ENCODE measurements at places on chromosomes 7 and 10.

- DNase-seq, result no peak
These were observed 16.4 kb downstream of the ARL4A start for GRCh38 chr7:12703881-12704280.

- DNase-seq, result no peak
These were observed 877.6 kb upstream of the AUTS2 start for GRCh38 chr7:68720697-68721096.

GRCh38 chr10:1595726-1596125 is 141.6 kb downstream of the ADARB2 start:
- DNase-seq, result no peak

- DNase-seq, result peak; percentile 90
These were observed 162.9 kb downstream of the GRK5 start for GRCh38 chr10:119370111-119370741.

- DNase-seq, result peak; percentile 78
These were observed 90.3 kb downstream of the BTRC start for GRCh38 chr10:101444058-101444898.

- no peak for DNase-seq
These were observed 30.3 kb upstream of the TPK1 start for GRCh38 chr7:144866189-144866588.

DNA sequence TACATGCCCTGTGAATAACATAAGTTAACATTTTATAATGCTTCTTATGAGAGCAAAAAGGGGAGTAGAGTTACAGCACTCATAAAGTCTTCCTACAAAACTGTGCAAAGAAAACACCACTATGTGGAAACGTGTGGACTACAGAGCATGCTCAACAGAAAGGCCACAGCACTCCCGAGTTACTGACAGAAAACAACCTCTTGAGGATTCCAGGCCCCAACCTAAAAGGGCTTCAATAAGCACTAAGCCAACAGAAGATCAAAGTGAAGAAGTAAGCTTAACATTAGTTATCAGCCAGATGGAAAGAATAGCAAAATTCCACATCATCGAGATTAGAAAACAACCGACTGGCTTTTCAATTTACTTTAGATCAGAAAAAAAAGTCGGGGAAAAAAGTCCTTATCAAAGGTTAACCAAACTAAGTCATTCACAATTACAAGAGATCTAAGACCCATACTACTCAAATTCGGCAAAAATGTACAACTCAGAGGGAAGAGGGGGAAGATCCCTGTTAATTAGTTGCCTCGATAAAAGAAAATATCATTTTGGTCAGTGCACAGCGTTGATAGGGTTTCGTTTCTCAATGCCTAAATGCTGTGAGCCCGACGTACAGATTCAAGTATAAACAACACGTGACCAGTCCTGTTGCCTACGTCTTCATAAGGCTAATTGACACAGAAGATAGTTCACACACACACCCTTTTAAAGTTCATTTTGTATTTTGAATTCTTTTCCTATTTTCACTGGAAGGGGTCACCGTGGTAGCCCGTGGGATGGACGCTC is 1.4 kb downstream of the KBTBD2 start:
- peak; percentile 82 for DNase-seq

DNA sequence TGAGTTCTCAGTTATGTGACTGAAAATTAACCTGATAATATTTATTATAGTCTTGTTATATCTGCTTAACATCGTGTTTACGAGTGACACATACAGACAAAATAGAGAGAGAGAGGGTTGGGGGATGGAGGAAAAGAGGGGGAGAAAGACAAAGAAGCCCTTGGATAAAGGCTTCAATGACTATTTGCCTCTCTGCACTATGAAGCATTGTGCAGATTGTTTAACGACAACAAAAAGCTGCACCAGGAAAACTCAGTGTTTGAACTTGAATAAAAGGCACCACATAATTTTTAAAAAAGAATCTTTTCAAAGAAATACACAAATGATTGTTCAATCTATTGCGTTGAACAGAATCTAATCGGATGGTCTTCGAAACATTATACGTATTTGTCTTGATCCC is 27.8 kb downstream of the MAGI2 start:
- no peak for DNase-seq

DNA sequence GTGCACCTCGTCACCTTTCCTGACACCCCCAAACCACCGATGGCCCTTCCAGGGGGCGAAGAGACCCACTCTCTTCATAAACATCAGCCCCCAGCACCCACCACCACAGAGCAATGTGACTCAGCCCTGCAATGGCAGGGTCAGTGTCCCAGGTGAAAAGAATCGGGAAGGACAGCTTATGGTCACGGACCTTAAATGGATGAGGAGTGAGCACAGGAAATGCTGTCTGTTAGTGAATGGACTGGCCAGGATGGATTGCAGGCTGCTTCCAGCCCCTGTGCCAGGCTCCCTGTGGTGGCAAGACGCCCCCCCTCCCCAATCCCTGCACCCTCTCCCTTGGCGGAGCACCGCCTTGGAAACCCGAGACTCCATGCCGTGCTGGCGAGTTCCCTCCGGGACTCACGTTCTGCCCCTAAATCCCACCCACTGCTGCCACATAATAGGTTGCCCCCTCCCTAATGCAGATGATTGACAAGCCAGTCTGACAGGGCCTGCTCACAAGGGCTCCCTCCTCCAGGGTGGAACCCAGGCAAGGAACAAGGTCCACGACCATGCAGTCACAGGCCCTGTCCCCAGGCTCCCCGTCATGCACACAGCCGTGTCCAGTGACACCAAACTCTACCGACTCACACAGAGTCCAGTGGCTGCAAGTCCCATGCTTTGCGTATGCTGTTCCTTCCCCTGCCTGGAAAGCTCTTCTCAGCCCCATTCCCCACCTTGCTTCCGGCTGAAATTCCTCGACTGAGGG is 7.3 kb downstream of the ASB13 start:
- DNase-seq, result no peak

DNA sequence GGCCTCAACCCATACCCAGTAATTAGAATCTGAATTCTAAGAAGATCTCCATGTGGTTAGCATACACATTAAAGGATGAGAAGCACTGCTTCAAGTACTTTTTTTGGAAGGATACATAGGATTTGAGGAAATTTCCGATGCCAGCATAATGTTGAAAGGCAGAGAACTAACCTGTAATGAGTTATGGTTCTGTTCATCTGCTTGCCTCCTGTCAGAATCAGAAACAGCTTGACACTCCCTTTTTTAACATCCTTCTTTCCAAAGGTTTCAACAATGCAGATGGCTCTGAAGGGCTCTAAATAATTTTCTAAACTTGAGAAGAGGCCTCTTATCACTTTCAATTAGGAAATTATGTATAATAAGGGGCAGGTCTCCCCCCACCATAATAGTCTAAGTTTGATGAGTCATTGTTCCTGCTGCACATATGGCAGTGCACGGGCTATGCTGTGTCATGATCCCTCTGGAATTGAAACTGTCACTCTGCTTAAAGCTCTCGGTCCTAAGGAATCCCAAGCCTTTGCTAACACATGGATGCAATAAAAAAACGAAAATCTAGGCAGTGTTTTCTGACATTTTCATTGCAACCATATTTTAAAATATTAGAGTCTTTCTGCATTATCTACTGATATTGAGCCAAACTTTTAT is 291.2 kb upstream of the FZD1 start:
- no peak for DNase-seq

DNA sequence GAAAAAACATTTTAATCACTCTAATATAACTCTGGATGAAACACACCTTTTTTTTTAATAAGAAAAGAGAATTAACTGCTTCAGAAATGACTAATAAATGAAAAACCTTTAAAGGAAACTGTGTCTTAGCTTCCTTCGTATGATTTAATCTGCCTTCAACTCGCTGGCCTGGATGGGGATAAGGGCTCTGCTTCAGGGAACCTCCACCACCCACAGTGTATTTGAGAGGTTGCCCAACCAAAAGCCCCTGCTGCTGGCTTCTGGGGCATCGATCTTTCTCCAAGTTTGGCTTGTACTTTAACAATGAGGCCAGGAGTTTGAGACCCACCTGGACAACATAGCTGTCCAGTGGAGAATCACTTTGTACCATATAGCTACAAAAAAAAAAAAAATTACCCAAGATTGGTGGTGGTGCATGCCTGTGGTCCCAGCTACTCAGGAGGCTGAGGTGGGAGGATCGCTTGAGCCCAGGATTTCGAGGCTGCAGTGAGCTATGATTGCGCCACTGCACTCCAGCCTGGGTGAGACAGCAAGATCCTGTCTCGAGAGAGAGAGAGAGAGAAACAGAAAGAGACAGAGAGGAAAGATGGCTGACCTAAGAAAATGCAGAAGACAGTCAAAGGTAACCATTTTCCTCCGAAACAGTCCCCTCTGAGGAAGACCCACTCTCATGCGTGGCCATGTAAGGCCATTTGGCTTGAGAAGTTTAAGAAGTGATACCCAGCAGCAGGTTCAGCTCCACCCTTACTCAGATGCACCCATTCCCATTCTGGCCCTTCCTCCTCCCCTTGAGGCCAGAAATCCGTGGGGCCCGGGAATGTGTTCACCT is 13.6 kb upstream of the LIMK1 start:
- DNase-seq, result no peak

DNA sequence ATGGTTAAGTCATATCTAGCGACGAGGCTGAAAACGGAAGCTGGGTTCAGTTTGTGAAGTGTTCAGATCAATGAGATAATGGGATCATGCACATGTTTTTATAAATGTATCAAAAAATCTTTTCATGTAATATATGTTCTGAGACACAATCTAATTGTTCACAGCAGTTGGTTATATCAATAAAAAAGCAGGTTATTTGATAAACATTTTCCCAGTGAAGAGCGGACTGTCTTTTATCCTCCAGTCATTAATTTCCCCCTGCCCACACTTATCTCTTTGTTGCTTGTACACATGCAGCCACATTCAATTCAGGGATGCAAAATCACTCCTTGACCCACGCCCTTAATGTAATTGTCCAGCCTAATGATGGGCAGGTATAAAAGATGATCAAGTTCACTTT is 563.1 kb downstream of the INHBA start:
- DNase-seq, result no peak

DNA sequence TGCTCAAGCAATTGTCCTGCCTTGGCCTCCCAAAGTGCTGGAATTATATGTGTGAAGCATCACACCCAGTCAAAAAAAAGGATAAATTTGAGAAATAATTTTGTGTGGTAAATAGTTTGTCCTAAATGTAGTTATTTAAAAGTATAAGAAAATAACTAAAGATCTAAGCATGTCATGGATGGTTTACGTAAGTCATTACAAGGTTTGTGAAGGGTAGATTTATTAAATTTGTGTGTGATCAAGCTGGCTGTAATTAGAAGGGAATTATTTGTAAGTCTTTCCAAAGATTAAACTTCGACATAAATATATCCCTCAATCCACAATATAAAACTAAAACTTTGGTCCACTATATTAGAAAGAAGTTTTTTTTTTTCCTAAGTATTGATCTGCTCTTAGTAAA is 28.6 kb downstream of the ORC5 start:
- DNase-seq, result peak; percentile 17

DNA sequence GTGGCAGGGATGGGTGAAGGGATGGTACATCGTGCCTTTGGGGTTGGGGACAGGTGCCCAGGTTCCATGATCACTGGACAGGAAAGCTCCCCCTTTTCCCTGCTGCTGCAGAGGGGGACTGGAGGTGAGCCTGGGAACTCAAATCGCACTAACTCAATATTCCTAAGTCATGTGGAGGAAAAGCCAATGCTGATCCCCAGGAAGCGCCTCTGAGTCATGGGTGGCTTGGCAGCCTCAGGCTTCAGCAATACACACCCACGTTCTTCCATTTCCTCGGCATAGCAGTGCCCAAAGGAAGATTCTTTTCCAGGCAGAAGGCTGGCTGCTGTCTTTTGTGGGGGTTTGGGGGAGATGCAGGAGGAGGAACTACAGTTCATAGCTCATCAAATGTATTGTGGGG is 165.8 kb downstream of the CCDC3 start:
- DNase-seq, result no peak

- DNase-seq, result no peak
These were observed 892.0 kb upstream of the AUTS2 start for GRCh38 chr7:68706291-68706690.

DNA sequence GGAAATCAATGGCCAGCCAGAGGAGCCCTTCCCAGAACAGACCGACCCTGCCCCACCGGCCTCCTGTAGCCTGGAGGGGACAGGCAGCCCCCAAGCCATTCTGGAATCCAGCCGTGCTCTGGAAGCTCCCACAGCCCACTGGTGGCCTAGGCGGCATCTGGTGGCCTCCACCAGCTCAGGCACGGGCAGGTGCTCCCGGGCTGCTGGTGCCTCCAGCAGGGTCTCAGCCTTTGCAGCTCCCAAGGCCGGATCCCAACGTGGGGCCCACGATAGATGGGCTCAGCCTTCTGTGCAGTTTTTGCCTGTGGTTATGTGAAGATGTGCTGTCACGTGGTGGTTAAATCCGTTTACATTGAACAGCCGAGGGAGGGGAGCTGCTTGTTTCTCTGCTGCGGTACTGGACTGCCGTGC is 44.4 kb downstream of the JAKMIP3 start:
- no peak for DNase-seq

DNA sequence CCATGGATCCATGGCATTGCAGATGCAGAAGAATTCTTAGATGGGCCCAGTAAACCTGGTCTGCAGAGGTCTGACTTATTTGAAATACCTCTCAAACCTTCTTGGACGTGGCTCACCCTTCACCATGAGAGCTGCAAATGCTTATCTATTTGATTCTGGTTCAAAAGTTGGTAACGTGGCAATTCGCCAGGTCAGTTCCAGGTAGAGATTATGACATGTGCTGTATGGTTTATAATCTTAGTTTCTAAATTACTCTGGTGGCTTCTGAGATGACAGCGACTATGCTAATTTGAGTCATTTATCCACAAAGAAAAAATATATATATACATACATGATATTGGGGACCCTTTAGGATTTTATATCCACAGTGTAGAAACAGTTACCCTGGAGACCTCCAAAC is 68.8 kb downstream of the NRP1 start:
- no peak for DNase-seq

GRCh38 chr7:110442381-110442837 is 648.5 kb upstream of the LRRN3 start:
- DNase-seq, result peak; percentile 85

DNA sequence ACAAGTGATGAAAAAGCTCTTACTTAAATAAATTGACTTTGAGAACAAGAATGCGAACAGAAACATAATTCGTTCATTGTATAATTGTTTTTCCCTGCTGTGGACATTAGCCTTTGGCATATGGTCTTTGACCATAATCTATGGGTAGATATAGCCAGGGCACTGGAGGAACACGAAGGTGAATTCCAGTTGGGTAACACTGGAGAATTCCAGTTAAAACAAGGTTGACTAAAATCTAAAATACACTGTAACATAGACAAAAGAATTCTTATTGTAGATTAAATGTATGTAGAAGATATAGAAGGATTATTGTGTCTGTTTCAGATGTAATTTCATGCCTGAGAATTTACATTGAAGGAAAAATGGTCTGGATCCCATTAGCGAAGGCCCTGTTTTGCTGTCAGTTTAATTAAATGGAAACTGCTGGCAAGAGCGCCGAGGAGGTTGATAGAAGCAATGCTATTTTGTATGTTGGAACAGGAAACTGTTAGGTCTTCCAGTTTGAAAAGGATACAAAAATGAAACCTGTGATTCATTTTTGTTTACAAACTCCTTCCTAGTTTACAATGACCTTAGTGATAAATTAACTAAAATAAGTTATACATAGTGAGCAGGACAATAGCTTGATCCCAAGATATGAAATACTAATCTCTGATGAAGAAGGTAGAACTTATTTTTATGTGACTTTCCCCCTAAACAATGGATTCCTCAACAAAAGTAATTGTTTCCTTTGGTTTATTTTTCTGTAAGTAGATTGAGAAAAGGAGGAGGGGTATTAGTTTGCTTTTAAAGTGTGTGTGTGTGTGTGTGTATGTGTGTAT is 68.9 kb downstream of the ARID5B start:
- no peak for DNase-seq

- DNase-seq, result peak; percentile 69
These were observed 456.2 kb downstream of the REEP3 start for GRCh38 chr10:63977329-63977923.
